ENCODE measurements at places on chromosomes 5 and 9.

- DNase-seq, result no peak
Observed at GRCh38 chr9:132752877-132753592, 82.8 kb downstream of the GTF3C4 start.

DNA sequence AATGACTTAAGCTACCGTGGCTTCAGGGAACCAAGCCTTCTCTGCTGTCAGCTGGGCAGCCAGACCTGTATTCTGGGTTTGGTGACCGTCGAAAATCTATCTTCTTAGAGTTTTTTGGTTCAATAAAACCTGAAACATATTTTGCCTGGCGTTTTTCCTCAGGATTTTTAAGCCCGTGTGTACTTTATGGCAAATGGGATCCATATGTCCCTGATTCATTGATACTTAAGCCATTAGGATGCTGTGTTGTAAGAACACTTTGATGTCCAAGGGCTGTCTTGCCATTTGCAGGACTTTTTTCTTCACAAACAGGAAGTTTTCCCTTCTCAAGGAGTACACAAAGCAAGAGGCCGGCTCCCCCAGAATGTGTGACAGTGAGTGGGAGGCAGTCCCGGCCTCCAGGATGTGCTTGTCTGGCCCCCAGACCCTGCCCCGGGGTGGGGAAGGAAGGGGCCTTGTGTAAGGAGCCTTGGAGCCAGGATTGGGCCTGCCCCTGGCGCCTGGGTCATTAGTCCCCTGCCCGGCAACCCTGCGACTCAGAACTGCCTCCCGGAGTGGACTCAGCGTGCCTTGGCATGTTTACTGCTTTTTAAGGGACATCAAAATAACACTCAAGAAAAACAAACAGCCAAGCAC is 83.4 kb upstream of the SMIM23 start:
- no peak for DNase-seq

DNA sequence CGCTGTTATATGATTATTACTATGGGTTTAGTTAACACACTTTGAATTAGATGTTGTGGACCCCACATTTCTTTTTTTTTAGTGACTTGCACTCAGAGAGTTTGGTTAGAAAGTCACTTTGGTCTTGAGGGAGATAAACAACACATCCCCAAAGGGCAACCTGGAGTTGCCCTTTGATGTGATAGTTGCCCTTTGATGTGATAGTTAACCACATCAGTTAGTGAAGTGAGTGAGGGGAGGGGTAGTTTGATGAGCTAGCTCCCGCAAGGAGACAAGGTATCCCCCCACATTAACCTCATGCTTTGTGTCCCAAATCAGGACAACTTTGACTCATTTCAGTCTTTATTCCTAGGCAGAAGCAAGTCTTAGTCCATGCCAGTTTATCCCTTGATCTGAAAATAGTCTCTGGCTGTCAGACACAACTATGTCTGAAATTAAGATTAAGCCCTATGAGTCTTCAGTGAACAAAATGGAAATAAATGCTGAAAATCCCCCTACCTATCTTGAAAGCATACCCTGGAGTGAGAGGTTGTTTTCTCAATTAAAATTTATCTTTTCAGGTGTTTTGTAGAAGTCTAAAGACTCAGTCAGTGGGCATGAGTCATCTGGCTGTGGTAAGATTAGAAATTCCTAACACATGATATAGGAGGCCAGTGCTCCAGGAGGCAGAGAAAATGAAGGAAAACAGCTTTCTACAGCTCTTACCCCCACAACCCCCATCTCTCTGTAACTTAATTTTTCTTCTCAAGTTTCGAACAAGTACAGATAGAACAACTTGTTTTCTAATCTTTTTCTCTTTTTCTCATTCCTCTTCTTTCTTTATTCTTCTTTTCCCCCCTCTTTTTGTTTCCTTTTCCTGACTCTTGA is 208.9 kb upstream of the DMRTA1 start:
- DNase-seq, result no peak

DNA sequence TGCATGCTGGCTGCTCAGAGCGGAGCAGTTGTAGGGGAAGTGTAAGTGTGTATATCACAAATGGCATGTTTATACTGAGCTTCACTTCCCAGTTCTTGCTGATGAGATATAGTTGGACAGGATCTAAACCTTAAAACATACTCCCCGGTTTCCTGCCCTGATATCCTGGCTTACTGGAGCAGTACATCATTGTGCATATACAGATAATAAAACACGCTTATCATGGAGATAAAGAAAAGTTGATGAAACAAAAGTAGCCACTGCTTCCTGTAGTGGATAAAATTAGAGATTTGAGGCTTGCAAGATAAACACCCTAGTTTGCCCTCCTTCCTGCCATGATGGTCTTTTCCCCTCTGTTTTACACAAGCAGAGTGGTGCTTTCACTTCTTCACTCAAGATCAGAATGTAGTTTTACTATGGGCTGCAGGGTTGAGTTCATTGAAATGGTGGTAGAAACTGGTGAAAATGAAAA is 15.0 kb downstream of the NPR3 start:
- no peak for DNase-seq

DNA sequence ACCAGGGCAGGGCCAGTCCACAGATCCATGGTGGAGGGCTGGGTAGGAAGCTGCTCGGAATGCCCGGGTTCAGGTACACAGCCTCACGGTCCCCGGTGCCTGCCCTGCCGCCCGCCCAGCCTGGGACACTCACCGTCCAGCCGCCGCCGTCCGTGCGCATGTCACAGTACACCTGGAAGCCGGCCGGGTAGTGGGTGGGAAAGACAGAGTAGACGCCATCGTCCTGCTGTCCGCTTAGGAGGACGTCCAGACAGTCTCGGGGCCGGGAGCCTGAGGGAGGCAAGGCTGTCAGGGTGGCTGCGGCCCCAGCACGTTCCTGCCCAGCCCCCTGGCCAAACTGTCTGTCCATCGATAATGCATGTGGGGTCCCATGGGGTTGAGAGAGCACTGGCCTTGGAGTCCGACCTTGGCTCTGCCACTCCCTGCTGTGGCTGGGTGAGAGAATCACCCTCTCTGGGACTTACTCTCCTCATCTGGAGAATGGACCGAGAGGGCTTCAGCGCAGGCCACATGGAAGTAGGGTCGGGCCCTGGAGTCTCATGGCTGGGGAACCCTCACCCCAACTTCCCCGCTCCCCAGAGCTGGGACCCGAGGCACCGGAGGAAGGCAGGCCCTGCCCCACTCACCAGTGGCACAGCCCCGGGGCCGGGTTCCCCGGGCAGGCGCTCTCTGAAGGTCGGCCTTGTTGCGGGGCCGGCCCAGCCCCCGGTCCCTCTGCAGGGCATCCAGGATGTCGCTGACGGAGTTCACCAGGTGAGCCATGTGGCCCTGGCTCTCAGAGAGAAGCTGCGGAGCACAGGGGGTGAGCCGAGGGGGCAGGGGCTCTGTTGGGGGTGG is 15.2 kb downstream of the FIBCD1 start:
- no peak for DNase-seq

GRCh38 chr9:76216161-76216649 is 178.0 kb downstream of the RFK start:
- no peak for DNase-seq

GRCh38 chr5:95870105-95870672 is 47.7 kb upstream of the GLRX start:
- DNase-seq, result peak; percentile 18

GRCh38 chr5:921456-922435 is 29.1 kb downstream of the TRIP13 start:
- no peak for DNase-seq

DNA sequence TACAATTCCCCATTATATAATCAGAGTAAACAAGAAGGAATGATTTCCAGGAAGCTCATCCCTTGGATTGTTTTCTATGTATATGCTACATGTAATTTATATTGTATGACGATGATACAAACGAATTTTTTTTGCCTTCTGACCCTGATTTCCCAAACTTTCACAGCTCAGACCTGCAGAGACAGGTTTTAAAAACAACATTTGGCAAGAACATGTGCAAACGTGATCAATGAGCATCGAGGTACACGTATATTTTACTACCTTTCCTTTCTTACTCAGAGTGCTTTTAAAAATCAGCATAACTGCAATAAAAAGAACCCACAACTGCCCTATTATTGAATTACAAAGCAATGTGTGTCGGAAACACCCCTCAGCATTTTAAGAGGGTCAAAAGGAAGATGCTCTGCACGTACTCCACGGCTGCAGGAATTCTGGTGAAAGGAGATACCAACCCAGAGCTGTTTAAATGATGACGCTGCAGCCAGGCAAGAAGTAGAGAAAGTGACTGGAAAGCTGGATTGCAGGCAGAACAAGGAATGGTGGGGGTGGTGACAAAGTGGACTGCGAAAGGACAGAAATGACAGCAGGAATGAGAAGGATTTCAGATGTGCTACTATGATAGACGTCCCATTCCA is 533.5 kb downstream of the RAB3C start:
- no peak for DNase-seq

- DNase-seq, result no peak
Observed at GRCh38 chr5:65061974-65062353, 293.2 kb downstream of the CWC27 start.

DNA sequence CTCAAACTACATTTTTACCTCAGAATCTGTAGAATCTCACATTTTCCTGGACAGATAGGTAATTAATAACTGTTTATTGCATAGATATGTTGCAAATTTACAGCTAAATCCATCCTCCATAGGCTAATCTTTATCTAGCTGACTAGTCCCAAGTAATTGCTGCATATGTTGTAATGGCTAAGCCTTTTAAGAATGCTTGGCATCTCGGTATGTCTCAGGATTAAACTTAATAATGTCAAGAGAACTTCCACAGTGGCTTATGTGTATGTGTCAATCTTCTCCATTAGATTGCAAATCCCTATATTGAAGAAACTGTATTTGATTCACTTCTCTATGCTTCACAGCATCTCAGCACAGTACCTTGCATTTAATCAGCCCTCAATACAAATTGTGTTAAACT is 131.9 kb downstream of the PRDM9 start:
- DNase-seq, result no peak

- no peak for DNase-seq
Observed at GRCh38 chr5:140558542-140558941, 1.3 kb upstream of the SRA1 start.

GRCh38 chr5:129384736-129385135 is 75.4 kb upstream of the ADAMTS19 start:
- DNase-seq, result no peak

- no peak for DNase-seq
Observed at GRCh38 chr9:89364666-89365531, 46.6 kb downstream of the SECISBP2 start.

DNA sequence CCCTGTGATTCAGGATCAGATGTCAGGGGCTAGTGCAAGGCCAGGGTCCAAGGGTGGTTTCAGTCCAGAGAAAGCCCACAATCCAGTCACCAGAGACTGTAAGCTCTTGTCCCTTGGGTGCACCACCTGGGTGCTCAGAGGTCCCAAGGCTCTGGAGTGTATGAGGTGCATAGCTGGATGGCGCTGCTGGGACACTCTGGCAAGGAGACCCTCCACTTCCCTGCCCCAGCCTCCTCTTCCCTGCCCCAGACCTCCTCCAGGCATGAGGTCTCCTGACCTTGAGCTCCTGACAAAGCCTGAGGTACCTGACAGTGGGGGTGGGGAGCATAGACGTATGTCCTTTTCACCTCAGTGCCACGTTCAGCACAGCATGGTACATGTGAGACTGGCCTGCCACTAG is 7.0 kb downstream of the CSF2 start:
- no peak for DNase-seq

DNA sequence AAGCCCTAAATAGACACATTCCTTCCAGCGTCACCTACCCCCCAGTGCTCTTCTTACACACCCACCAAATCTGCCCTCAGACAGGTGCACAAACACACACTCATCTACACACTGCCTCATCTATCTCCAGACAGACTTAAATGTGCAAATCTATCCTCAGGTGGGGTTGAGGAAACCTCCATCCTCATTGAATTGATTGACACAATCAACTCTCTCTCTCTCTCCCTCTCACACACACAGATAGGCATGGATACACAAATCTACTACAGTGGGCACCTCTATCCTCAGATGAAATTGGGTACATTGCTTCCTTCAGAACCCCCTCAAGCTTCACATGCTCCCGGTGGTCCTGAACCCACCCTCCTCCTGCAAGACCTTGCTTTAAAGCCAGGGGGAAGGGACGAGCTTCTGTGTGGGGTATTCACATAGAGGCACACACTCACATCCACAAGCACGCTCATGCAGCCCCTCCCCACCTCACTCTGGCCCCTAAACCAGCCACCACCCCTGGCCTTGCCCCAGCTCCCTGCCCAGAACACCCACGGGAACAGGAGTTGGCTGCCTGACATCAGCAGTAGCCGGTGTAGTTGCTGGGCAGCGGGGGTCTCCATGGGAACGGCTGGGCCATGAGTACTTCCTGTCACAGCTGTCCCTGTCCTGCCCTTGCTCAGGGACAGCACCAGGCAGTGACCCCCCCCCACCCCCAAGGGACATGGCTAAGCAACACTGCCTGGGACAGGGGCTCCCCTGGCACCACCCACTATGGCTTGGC is 22.8 kb downstream of the PCDH1 start:
- no peak for DNase-seq

- DNase-seq, result no peak
Observed at GRCh38 chr5:9284272-9284671, 261.6 kb downstream of the SEMA5A start.

DNA sequence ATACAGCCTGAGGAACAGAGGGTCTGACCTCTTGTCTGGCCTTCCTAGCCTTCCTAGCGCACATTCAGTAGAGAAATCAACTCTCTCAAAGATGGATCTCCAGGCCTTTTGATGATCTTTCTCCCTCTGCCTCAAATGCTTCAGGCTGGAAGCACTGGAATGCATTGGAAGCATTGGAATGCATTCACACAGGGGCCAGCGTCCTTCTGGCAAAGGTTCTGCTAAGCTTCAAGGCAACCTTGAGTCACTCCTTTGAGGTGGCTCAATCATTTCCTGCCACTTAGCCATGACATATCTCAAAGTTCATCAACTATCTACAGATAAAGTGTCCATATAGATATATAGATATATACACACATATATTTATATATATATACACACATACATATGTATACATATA is 42.9 kb downstream of the OR2K2 start:
- no peak for DNase-seq

DNA sequence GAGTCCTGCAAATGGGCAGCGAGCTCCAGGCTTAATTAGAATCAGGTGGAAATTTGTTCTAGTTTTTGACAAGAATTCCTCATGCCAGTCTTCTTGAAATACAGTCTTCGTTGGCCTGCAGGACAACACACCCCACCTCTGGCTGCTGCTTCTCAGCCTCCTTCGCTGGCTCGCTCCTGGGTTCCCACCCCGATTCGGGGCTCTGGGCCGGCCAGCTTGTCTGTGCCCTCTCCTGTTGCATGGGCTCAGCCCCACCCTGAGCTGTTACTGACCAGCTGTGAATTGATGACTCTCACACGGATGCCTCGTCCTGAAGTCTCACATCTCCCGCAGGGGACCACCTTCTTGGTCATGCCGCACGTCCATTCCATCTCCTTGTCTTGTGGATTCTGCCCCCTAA is 21.0 kb downstream of the PSD2 start:
- DNase-seq, result peak; percentile 2

GRCh38 chr5:65248896-65249295 is 232.8 kb downstream of the ADAMTS6 start:
- no peak for DNase-seq

GRCh38 chr5:165015126-165015525 is 1509.7 kb downstream of the MAT2B start:
- DNase-seq, result no peak

- peak; percentile 35 for DNase-seq
Observed at GRCh38 chr9:99013550-99013949, 69.8 kb downstream of the COL15A1 start.

GRCh38 chr5:50823568-50823967 is 157.1 kb downstream of the PARP8 start:
- DNase-seq, result no peak
